ENCODE measurements at places on chromosomes 3 and 15.

DNA sequence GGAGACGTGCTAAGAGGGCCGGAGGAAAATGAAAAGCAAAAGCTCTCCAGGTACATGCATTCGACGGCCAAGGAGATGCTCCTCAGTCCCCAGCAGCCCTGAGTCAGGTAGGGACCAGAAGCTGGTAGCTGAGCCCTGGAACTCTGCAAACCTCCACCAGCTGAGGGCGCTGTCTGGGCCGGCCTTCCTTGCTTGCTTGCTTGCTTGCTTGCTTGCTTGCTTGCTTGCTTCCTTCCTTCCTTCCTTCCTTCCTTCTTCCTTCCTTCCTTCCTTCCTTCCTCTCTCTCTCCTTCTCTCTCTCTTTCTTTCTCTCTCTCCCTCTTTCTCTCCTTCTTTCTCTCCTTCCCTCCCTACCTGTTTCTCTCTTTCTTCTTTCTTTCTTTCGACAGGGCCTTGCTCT, 94.6 kb upstream of the RASGRF1 start:
- DNase-seq, result no peak

DNA sequence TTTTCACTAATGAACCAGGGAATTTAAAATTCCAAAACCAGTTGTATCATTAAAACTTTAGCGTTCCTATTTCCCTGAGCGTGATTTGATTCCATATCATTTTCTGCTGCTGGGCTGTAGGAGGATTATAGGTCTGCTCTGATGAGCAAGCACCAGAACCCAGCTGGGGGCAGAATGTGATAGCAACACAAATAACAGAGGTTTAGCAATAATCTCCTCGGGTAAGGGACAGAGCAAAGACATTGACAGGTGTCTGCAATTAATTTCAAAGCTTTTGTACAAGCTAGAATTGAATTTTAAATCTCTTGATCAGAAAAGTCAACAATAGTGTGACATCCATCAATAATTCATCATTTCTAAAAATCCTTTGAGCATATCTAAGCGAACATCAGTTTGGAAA, 163.4 kb upstream of the RAP2B start:
- no peak for DNase-seq

GRCh38 chr3:58034738-58035523, 26.7 kb downstream of the FLNB start:
- DNase-seq, result peak; percentile 32

DNA sequence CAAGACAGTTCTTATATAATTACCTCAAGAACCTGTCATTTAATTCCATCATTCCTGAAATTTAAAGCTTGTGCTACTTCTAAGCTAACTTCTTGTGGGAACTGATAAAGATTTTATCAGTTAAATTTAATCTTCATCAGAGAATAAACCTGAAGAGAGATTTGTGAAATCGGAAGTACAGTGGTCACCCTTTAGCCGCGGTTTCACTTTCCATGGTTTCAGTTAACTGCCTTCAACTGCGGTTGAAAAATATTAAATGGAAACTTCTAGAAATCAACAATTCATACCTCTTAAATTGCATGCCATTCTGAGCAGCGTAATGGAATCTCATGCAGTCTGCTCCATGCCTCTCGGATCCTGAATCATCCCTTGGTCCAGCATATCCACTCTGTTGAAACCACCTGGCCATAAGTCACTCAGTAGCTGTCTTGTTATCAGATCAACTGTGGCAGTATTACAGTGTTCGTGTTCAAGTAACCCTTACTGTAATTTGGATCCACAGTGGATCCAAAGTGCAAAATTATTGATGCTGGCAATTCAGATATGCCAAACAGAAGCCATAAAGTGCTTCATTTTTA, 626.1 kb downstream of the CADM2 start:
- DNase-seq, result no peak

GRCh38 chr3:195249858-195250464, 21.0 kb downstream of the XXYLT1 start:
- DNase-seq, result no peak

DNA sequence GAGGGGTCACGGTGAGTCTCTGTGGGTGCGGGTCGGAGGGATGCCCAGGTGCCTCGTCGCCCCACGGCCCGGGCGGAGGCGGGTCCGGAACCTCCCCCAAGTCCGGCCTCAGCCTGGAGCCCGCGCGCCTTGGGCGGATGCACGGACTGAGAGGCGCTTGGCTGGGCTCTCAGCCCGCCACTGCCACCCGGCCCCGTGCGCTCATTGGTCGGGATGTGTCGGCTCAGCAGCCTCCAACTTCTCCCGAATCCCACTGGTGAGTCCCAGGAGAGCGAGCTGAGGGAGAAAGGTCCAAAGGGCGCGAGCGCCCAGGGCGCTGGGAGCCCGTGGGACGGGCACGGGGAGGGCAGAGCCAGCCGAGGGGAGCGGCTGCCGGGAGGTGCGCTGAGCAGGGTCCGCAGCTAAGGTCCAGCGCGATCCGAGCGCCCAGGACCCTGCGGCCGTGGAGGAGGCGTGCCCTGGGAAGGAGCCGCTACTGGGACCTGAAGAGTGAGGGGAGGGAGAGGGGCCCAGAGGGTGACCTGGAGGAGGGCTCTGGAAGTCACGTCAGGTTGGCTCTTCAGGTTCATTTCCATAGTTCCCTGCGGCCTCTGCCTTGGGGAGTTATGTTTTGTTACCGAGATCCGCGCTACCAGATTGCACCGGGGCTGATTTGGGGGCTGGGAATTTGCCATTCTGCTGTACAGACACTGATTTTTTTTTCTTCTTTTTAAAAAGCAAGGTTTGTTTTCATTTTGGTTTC, at the start of gene MME:
MME (plus strand) TSS at position 574 of the 742 bp plus-strand sequence. CDS start 3,849 bp downstream, outside the sequence.
- DNase-seq, result no peak

GRCh38 chr3:128149650-128150049, 3.6 kb upstream of the EEFSEC start:
- no peak for DNase-seq

- no peak for DNase-seq
These were observed 33.2 kb downstream of the IFT122 start for GRCh38 chr3:129473067-129473768.

- no peak for DNase-seq
These were observed 297.6 kb upstream of the C2CD4B start for GRCh38 chr15:62462721-62463120.

DNA sequence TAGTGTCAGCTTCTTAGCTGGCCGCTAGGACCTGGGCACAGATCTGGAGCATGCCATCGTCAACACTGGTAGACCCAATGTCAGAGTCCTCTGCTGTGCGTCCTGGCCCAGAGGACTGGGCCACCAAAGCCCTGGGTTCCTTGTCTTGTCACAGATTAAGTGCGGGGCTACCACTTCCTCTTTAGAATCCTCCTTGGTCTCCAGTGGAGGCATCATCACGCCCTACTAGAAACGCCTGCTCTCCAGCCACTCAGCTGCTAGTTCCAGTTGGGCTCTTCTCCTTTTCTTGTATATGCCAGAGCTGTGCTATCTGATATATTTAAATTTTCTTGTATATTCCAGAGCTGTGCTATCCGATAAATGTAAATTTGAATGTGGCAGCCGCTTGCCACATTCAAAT, 11.2 kb downstream of the PPCDC start:
- no peak for DNase-seq

DNA sequence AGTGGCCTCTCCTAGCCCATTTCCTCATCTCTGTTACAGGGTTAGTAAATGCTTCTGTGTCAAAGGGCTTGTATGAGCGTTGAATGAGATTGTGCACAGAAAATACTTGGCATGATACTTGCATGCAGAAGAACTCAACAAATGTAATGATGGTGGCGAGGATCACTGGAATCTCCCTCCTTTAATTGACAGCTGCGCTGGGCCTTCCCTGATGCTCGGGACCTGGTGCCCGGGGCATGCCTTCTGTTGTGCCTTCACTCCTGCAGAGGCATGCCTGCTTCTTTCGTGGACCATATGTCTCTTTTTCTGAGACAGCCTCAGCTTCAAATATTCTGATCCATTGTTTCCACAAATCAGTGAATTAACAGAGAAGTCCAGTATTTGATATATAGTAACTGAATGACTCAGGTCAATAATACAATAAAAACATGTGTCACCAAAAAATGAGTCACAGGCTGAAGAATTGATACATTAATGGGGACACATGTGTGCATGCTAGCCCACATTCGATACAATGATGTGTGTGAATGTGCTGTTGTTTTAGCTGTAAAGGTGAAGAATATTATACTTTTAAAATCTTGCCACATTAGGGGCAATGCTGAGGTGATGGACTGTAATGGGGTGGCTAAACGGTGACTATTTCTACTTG, 243.3 kb upstream of the TBL1XR1 start:
- no peak for DNase-seq

- DNase-seq, result peak; percentile 11
These were observed 92.7 kb downstream of the LRRC28 start for GRCh38 chr15:99343881-99344551.

- DNase-seq, result no peak
These were observed 253.7 kb downstream of the ZBTB20 start for GRCh38 chr3:114893361-114893760.

- no peak for DNase-seq
These were observed 316.2 kb upstream of the CTDSPL start for GRCh38 chr3:37545479-37545878.

DNA sequence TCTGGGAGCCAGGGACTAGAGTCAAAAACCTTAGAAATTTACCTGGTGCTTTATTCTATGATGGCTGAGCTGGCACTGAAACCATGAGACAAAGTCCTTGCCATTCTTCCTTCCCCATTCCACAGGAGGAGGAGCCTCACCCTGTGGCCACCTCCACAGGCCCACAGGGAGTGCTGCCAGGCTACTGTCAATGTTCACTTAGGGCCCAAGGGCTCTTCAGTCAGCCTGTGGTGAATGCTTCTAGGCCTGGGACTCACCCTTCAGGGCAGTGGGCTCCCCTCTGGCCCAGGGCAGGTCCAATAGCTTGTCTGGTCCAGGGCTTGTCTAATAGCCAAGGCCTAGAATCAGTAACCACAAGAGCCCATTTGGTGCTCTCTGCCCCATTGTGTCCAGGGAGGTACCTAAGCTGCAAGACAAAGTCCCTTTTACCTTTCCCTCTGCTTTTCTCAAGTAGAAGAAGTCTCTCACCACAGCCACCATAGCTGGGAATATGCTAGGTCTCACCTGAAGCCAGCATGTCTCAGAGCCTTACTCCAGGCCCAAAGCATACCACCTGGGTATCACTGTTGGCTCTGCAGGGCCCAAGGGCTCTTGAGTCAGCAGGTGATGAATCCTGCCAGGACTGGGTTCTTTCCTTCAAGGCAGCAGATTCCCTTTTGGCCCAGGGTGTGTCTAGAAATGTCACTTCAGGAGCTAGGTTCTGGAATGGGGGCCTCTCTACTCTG, 61.8 kb upstream of the CHRNB4 start:
- no peak for DNase-seq

- DNase-seq, result no peak
These were observed 4.1 kb upstream of the STAB1 start for GRCh38 chr3:52490939-52491526.

GRCh38 chr15:75751891-75752290, 39.2 kb upstream of the CSPG4 start:
- no peak for DNase-seq

- DNase-seq, result no peak
These were observed 138.3 kb upstream of the UBP1 start for GRCh38 chr3:33578325-33579177.

Data from activated T-cell treated with anti-CD3 and anti-CD28 coated beads for 24 hours (primary cell).